PC-3 (cell line): ENCODE measurements at places on chromosomes 7 and 10. TPM values are rescaled to one million over a fixed set of nuclear protein-coding genes. Genes with fewer than 3 reads are reported as not detected.

GRCh38 chr7:40536421-40536820 lies 401.6 kb downstream of the SUGCT start:
- H3K36me3 ChIP-seq = no peaks in the 10 kb centered on the region
- H3K4me1 ChIP-seq = no peaks in the 10 kb centered on the region
- H3K27ac ChIP-seq = no peak overlapping the region
- DNase-seq = no peak
- H3K4me3 ChIP-seq = no peak overlapping the region

DNA sequence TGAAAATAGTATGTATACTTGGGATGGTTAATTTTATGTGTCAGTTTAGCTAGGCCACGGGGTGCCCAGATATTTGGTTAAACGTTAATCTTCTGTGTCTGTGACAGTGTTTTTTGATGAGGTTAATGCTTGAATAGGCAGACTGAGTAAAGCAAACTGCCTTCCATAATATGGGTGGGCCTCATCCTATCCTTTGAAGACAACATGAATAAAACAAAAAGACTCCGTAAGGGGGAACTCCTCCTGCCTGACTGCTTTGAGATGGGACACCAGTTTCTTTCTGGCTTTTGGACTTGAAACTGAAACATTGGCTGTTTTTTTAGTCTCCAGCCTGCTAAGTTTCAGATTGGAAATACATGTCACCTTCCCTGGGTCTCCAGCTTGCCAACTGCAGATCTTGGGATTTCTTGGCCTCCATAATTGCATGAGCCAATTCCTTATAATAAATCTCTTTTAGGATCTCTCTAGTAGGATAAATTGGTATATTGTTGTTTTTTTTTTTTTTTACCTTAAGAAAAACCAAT lies 59.9 kb upstream of the GLCCI1 start:
- no peaks in the 10 kb centered on the region for H3K36me3 ChIP-seq
- H3K27ac ChIP-seq = no peak overlapping the region
- no peak overlapping the region for H3K4me3 ChIP-seq
- DNase-seq = no peak
- H3K4me1 ChIP-seq = peaks cover 29% of the 10 kb centered on the region

GRCh38 chr7:71173955-71174354 lies 42.0 kb downstream of the GALNT17 start:
- no peak for DNase-seq
- no peaks in the 10 kb centered on the region for H3K4me1 ChIP-seq
- H3K4me3 ChIP-seq = no peak overlapping the region
- H3K36me3 ChIP-seq = no peaks in the 10 kb centered on the region
- no peaks in the 10 kb centered on the region for H3K27me3 ChIP-seq

- DNase-seq = peak; percentile 52
- peaks cover 12% of the 10 kb centered on the region; the same call in 1 of the 2 replicates for H3K4me1 ChIP-seq
- H3K27me3 ChIP-seq = no peaks in the 10 kb centered on the region
- H3K4me3 ChIP-seq = no peak overlapping the region
Measured at GRCh38 chr10:3969876-3970666, 185.1 kb upstream of the KLF6 start.

GRCh38 chr10:131013281-131013912 lies 298.1 kb downstream of the TCERG1L start:
- no peak for DNase-seq
- H3K4me3 ChIP-seq = no peak overlapping the region
- H3K27me3 ChIP-seq = no peaks in the 10 kb centered on the region
- H3K36me3 ChIP-seq = no peaks in the 10 kb centered on the region

DNA sequence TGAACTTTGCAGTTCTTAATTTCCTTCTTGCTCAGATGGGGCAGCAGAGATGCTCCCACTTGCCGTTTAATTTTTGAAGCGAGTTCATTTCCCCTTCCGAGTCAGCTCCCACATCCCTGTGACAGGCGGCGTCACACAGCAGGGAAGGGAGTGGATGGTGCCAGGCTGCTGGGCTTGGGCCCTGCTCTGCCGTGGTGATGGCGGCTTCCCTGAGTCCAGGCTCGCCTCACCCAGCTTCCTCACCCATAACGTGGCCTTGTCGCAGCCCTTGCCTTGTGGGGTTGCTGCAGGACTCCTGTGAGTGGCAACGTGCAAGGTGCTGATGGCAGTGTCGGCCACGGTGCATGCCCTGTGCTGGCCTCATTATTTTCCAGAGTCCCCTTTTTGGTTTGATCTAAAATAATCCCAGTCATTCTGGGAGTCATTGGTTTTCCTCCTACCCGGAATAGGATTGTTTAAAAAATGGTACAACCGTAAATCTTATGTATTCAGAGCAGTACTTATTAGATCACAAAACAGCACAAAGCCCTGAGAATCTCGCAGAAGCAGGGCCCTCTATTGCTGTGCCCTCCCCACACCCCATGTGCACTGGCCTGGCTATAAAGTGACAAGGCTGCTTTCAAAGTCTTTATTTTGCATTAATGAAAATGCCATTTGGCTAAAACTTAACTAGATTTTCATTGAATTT lies 260.1 kb downstream of the WDR37 start:
- no peak overlapping the region for H3K27ac ChIP-seq
- DNase-seq = no peak
- no peaks in the 10 kb centered on the region for H3K36me3 ChIP-seq
- H3K27me3 ChIP-seq = no peaks in the 10 kb centered on the region
- H3K4me3 ChIP-seq = no peak overlapping the region

HMX2 gene
- not detected in 2 replicates for total RNA-seq

C7orf57 gene
- 0.15 TPM in 1 of 2 replicates, not detected in the other for total RNA-seq

ANXA8 gene
- 0.69 and 1.1 TPM in 2 replicates for total RNA-seq
